AG10803 (cell line): ENCODE measurements at places on chromosomes 1 and 21.

DNA sequence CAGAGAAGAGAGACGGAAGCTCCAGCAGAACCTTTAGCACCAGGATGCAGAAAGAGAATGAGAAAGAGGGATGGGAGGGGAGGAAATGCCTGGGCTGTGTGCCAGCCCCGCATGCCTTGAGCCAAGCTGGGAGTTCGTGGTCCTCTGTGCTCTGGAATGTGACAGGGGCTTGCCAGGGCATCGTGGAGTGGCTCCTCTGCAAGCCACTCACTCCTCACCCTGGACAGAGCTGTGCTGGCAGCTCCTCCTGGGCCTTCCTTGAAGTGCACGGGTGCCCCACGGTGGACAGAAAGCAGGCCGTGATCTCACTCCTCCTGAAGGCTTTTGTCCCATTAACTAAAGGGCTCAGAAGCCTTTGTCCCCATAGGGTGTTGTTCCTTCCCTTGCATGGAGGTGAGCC, 34.8 kb upstream of the PRELP start:
- DNase-seq: peak; percentile 89

DNA sequence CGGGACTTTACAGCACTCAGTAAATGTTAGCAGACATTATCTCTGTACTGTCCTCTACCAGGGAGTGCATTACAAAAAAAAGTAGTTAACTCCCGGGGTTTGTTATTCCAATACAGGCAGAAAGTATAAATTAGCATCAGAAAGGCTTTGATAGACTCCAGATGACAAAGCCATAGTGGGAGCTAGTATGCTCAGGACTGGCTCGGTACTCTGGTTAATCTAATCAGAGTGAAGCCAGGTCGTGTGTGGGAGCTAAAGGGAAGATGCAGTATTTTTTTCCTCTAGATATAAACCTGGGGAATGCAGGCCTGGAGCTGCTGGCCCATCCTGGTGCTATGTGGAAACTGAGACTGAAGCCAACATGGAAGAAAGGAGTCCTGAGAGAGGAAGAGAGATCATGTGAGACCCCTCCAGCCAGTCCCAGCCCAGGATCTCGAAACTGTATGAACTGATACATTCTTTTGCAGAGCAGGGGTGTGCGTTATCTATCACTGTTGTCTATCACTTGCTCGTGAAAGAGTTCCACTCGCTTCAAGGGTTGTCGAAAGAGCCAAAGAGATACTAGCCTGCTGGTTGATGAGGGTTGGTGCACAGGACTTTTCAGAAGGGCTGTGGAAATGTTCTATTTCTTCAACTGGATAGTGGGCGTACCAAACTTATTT, 125.8 kb downstream of the PLPP3 start:
- no peak for DNase-seq

- no peak for DNase-seq
Observed at GRCh38 chr1:52632732-52633290, at the start of gene SHISAL2A. SHISAL2A (plus strand) TSS chr1:52633168; CDS start chr1:52633494, 326 bp downstream.

DNA sequence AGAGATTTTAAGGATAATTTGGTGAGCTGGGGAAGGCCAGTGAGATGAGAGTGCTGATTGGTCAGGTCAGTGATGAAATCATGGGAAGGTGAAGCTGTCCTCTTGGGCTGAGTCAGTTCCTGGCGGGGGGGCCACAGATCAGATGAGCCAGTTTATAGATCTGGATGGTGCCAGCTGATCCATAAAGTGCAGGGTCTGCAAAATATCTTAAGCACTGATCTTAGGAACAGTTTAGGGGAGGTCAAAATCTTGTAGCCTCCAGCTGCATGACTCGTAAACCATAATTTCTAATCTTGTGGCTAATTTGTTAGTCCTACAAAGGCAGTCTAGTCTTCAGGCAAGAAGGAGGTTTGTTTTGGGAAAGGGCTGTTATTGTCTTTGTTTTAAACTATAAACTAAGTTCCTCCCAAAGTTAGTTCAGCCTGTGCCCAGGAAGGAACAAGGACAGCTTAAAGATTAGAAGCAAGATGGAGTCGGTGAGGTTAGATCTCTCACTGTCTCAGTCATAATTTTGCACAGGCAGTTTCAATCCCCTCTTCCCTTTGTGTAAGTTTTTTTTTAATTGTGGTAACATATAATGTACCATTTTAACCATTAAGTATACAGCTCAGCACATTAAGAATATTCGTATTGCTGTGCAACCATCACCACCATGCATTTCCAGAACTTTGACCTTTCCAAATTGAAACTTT, 39.4 kb downstream of the PTAFR start:
- DNase-seq: no peak

- peak; percentile 15 for DNase-seq
Observed at GRCh38 chr21:32359719-32360260, 33.0 kb downstream of the URB1 start.

DNA sequence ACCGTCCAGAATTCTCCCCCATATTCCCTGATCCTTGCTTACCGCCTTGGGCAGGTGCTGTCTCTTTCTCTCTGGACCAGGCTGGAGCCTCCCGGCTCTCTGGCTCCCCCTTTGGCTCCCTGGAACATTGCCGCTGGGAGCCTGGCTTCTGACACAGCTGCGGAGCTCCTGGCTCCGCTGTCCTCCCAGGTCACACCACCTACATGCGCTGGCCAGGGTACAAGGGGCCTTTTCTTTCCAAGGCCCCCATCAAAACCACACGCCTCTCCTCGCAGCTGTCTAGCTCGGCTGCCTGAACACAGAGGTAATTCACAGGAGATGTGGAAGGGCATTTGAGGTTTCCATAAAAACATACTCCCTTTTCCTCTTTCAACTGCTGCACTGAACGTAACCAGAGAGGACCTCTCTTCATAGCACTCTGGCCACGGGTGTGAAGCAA, 7.5 kb upstream of the ZNF648 start:
- peak; percentile 24 for DNase-seq

- DNase-seq: no peak
Observed at GRCh38 chr21:44589586-44590305, 2.6 kb downstream of the KRTAP10-6 start.

GRCh38 chr1:19485362-19486187, at the start of gene CAPZB:
CAPZB (minus strand) TSS chr1:19485539; CDS start chr1:19485438, 101 bp downstream.
- DNase-seq: peak; percentile 88

DNA sequence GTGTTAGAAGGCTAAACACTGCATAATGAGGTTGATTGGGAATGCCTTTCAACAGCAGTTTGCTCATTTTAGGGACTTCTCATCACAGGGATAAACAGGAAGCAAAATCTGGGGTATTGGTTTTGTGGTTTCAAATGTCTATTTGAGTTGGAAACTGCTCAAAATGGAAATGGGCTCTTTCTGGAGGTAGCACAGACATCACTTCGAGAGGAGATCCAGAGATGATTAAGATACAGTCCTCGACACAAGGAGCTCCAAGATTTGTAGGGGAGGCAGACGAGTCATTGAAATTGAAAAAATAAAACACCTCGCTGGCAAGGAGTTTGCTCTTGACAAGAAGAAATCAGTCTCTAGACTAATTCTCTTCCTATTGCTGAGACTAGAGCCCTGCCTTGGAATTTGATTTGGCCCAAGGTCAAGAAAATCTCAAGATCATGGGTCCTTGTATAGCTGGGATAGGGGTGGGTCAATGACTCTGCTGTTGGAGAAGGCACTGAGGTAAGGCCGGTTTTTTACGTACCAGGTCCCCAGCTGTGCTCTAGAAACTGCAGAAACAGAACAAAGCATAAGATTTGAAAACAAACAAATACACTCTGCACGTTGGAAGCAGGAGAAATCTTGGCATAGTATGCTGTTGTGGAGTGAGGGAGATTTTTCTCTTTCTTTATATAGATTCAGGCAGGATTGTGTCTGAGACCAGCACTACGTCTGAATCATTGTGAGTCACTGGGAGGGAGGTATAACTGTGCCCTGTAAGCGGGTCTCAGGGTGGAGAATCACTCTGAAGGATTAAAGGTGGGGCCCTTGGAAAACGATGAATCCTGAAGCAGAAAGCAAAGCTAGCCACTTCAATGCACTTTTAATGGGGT, 17.7 kb upstream of the KLHDC8A start:
- DNase-seq: peak; percentile 35

GRCh38 chr1:206101351-206102045, 15.7 kb downstream of the AVPR1B start:
- no peak for DNase-seq

- DNase-seq: peak; percentile 32
Observed at GRCh38 chr1:204975568-204976235, 67.3 kb upstream of the CNTN2 start.

GRCh38 chr1:222034790-222035189, 292.9 kb upstream of the DUSP10 start:
- no peak for DNase-seq

GRCh38 chr1:63794939-63795378, 21.1 kb downstream of the ROR1 start:
- DNase-seq: peak; percentile 25

DNA sequence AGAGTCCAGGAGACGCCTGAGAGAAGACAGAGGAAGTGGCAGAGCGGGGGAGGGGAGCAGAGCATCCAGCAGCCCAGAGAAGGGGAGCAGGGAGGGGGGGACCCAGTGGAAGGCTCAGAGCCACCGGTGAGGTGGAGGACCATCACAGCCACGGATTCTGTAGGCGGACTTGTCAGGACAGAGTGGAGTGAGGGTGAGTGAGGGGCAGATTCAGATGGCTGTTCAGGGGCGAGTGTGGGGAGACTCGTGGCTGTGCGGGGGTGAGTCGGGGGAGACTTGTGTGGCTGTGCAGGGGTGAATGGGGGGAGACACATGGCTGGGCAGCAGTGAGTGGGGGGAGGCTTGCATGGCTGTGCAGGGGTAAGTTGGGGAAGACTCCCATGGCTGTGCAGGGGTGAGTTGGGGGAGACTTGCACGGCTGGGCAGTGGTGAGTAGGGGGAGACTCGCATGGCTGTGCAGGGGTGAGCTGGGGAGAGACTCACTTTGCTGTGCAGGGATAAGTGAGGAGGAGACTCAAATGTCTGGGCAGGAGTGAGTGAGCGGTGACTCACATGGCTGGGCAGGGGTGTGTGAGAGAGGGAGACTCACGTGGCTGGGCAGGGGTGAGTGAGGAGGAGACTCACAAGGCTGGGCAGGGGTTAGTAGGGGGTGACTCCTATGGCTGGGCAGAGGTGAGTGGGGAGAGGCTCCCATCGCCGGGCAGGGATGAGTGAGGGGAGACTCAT, 56.8 kb upstream of the ABCG1 start:
- DNase-seq: no peak

DNA sequence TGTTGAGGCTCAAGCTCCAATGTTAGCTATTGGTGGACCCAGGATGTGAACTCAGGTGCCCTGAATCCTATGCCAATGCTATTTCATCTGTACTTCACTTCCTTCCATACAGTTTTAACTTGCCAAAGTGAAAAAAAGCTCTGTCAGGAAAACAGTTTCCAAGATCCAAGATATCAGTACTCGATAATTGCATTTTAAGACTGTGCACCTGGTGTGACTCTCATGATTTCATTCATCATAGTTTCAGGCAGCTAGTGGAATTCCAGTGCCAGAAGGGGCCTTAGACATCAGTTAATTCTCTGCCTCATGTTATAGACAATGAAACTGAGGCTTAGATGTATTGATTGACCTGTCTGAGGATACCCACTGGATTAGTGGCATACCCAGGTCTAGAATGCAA, 26.5 kb upstream of the LEPR start:
- DNase-seq: no peak

GRCh38 chr1:229043115-229043514, 227.8 kb upstream of the RAB4A start:
- no peak for DNase-seq

DNA sequence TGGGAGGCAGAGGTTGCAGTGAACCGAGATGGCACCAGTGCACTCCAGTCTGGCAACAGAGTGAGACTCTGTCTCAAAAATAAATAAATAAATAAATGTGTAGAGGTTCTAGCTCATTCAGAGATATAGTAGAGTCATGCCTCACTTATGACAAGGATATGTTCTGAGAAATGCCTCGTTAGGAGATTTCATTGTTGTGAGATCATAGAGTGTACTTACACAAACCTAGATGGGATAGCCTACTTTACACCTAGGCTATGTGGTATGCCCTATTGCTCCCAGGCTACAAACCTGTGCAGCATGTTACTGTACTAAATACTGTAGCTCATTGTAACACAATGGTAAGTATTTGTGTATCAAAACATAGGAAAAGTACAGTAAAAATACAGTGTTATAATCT, 155.3 kb upstream of the JUN start:
- no peak for DNase-seq
